ENCODE measurements at places on chromosomes 7 and 10.

DNA sequence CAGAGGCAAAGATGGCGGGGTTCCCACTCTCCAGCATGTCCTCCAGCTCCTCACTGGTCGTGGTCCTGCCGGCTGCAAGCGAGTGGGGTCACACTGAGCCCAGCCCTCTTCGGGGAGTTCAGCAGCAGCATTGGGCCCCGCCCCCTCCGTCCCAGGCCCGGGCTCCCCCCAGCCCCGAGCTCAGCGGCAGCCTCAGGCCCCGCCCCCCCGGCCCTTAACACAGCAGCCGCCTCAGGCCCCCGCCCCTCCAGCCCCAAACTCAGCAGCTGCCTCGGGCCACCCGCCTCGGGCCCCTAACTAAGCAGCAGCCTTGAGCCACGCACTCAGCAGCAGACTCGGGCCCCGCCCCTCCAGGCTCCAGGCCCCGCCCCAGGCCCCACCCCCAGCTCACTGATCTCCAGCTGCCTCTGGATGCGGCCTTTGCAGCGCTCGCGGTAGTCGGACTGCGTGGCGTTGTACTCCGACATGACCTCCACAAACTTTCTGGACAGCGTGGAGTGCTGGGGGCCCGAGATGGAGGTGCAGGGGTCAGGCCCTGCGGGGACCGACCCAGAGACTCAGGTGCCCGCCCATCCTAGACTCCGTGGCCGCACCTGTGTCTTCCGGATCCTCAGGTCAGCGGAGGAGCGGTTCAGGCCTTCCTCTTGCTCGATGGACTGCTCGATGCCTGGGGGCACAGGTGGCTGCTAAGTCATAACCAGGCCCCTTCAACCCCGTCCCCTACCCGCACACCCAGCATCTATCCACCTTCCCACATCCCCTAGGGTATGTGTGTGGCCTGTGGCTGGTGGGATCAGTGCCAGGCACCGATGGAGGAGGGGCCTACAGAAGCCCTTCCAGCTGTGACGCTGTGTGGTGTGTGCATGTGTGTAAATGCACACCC lies 15.5 kb downstream of the STX1A start:
- DNase-seq, result no peak

GRCh38 chr10:69130251-69130650 lies 6.3 kb downstream of the VPS26A start:
- DNase-seq, result no peak

- DNase-seq, result no peak
These were observed 3.1 kb downstream of the VSIR start for GRCh38 chr10:71770255-71770654.

GRCh38 chr7:74481458-74482196 lies 27.9 kb downstream of the GTF2IRD1 start:
- DNase-seq, result no peak

- no peak for DNase-seq
These were observed 96.7 kb upstream of the PDCD4 start for GRCh38 chr10:110775020-110775375.

All from HS-27A (cell line).